Left ventricle myocardium superior (tissue), 1 donor: ENCODE measurements at places on chromosomes 16 and 17.

DNA sequence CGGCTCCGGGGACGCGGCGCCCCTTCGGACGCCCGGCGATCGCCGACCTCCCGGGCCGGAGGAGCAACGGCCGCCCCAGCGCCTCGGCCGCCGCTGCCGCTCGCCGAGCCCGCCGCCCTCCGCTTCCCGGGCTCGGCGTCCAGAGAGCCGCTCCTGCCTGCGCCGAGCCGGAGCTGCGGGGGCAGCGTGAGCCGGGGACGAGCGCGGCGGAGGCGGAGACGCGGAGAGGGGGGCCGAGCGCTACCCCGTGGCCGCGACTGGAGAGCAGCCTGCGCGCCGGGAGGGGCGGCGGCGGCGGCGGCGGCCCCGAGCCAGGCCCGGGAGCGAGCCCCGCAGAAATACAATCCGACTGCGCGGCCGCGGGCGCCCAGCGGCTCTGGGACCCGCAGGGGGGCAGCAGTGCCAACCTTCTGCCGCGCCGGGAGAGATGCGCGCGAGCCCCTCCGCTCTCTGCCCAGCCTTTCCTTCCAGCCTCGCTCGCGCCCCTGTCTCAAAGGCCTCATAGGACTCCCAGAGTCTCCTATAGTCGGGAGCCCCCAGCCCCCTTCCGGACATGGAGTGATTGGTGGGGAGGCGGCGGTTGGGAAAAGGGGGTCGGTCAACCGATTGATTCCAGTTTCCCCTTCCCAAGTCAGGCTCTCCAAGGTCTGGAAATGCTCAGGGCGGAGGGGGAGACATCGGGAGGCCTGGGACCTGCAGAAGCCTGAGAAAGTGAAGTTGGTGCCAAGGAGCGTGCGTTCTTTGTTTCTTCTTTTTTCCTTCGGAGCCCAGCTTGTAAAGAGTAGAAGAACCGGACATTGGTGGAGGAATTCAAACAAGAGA is 1.0 kb upstream of the SDK2 start:
- peak; percentile 75 for DNase-seq

- DNase-seq, result peak; percentile 0
Measured at GRCh38 chr17:28865946-28866752, 11.3 kb downstream of the ERAL1 start.

DNA sequence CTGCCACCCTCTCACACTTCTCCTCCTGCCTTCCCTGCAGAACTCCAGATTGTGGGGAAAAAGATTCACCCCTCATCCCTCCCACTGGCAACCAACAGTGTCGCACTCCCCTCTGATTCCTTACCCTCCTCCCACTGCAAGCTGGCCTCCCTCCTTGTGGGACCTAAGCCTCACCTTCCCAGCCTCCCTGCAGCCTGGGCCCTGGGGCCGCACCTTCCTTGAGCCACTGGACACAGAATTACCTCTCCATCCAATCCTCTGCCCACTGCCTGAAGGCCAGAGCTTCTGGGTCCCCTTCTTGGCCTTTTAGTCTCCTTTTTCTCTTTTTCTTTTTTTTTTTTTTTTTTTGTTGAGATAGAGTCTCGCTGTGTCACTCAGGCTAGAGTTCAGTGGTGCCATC is 33.9 kb downstream of the NGFR start:
- DNase-seq, result no peak

DNA sequence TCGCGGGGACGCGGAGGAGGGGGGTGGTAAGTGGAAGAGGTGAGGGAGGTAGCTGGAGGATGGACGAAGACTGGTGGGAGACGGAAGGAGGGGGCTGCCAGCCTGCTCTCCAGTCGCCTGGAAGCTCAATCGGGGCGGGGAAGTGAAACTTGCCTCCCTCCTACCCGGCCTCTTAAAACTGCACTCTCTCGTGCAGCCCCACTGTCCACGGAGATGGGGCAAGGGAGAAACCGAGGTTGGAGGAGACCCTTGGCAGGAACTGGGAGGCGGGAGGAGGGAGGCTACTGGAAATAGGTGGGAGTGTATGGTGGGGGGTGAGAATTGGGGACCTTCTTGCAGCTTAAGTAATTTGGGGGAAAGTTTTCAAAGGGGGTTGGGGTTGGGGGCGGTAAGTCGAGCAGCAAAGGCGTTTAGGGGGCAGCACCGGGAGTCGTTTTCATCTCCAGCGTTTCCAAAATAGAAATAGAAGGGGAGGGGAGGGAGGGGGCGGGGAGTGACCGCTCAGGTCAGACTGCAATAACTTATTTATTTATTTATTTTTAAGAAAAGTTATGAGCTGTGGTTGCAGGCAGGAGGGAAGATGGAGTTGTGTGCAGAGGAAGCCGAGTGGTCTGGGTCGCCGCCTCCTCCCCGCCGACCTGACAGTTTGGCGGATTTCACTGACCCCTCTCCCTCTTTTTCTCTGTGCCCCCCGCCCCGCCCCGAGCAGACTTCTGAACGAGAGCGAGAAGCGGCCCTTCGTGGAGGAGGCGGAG is 1.4 kb downstream of the SOX9 start:
- peak; percentile 36 for DNase-seq

DNA sequence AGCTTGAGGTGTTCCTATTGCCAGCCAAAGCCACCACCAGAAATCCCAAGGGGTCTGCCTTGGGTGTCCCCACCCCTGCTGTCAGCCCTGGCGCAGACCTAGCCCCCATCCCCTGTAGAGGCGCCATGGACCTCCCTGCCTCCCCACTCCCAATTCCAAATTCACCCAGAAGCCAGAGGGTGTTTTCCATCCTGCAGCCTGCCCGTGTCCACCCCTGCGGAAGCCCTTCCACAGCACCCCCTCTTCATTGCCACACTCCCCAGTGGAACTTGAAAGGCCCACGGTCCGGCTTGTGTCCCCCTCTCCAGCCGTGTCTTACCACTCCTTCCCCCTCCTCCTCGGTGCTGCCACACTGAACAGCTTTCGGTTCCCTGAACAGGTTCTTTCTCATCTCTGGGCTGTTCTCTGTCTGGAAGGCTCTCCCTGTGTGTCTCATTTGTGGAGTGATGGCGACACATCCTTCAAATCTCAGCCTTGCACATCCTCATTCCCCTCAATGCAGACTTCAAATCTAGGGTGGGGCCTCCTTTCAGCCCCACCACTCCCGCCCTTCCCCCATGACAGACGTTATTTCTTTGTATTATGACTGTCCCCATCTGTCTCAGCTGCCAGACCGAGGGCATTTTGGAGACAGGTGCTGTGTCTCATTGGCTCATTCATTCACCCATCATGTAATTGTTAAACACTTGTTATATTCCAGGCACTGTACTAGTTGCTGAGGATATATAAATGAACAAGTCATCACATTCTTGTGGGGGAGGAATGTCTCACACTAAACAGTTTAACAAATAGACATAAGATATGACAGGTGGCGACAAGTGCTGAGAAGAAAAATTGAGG is 36.3 kb downstream of the ADGRG5 start:
- no peak for DNase-seq

DNA sequence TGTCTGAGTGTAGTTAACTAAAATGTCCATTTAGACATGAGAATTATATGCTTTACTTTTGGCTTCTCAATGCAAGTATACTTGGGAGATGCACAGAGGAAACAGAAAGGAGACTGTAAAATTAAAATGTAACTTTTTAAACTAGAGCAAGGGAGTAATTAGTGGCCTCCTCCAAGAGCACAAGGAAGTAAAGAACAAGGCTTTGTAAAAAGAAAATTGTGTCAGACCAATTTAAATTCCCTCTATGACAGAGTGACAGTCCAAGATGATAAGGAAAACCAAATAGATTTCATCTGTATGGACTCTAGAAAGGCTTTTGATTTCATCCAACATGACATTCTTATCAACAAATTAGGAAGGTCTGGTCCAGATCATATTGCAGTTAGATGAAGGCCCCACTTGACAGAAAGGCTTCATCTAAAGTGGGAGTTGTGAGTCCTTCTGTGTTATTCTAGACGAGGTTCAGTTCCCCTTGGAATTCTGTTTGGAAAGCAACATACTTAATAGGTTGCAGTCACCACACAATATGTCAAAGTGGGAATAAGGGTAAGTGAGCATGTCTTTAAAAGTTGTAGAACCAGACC is 6.5 kb upstream of the CAPNS2 start:
- no peak for DNase-seq

DNA sequence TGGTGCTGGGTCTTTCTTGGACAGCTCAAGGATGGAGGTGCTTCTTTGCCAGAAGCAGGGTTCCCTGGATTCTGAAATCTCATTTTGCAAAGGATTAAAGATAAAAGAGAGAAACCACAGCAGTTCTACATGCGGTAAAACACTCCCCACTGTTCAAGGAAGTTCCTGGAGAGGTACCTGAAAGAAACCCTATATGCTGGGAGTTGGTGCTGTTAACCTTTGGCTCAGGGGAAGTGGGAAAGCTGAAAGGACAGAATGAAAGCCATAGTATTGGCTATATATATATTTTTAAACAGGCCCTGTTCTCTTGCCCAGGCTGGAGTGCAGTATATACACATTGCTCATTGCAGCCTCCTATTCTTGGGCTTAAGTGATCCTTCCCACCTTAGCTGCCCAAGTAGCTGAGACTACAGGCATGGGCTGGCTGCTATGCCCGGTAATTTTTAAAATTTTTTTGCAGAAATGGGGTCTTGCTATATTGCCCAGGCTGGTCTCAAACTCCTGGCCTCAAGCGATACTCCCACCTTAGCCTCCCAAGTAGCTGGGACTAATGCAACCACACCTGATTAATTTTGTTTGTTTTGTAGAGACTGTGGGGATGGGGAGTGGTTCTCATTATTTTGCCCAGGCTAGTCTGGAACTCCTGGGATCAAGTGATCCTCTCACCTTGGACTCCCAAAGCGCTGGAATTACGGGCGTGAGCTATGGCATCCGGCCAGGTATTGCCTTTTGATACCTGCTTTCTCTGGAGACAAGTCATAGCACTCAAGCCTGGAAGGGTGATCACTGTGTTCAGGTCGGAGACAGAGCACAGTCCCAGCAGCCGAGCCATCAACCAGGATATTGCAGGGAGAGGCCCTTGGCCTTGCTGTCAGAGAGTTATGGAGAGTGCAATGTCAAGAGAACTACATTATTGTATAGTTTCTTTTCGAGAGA is 55.2 kb downstream of the MSI2 start:
- no peak for DNase-seq

GRCh38 chr16:82991966-82992675 is 365.4 kb downstream of the CDH13 start:
- DNase-seq, result no peak

- peak; percentile 61 for DNase-seq
Measured at GRCh38 chr17:13601776-13602551, at the start of gene HS3ST3A1. HS3ST3A1 (minus strand) TSS chr17:13601929; CDS start chr17:13601129, 800 bp downstream.

- no peak for DNase-seq
Measured at GRCh38 chr16:87344165-87344930, 27.2 kb upstream of the C16orf95 start.

DNA sequence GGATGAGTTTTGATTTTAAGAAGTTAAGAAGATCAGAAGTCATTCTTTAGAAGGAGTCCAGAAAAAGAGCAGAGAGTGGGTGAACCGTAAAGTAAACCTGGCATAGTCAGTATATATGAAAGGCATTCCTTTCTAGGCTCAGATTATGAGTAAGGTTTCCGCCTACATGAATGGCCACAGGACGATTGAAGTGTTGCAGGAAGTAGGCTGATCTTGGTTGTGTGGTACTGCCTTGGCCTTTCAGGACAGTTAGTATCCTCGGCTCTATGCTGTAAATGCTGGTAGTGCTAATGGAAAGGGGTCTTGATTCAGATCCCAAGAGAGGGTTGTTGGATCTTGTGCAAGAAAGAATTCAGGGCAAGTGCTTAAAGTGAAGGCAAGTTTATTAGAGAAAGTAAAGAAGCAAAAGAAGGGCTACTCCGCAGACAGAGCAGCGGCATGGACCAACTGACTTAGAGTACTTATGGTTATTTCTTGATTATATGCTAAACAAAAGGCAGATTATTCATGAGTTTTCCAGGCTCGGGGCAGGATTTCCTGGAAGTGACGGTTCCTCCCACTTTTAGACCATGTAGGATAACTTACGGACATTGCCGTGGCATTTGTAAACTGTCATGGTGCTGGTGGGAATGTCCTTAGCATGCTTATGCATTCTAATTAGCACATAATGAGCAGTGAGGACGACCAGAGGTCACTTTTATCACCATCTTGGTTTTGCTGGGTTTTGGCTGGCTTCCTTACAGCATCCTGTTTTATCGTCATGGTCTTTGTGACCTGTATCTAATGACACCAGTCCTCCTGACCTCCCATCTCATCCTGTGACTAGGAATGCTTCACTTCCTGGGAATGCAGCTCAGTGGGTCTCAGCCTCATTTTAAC is 164.8 kb downstream of the SNX29 start:
- DNase-seq, result no peak
